Iris pigment epithelial cell (primary cell): ENCODE measurements at places on chromosomes 3 and 15.

GRCh38 chr3:167742338-167742737 lies 6.8 kb downstream of the SERPINI1 start:
- DNase-seq = no peak

DNA sequence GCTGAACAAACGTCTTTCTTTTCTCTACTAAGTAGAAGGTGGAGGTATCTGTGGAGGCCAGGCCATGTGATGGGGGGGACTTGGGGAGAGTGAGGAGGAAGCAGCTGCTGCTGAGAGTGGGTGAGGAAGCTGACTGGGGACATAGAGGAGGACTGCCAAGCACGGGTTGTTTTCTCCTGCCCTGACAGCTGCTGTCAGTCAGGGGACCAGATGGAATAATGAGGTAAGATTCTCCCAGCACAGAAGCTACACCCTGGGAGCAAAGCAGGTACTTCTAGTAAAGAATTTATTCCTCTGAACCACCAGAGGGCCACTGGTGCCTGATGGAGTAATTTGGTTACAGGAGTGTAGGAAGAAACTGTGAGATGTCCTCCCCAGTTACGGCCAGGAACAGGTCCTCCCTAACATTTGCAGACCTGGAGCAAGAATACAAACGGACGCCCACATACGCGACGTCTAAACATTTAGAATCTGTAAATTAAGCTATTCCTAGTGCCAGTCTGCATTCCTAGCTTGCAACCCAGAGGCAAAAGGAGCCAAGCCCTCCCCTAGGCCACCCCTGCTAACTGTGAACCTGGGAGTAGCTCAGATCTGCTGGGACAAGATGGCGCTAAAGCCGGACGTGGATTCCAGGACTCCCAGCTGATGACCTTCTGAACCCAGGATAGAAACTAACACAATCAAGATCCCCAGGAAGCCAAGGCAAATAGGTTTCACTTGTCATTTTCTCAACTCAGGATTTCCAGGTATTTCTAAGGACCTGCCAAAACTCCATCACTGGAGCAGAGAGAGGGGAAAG lies 14.8 kb downstream of the CRYGS start:
- no peak for DNase-seq

- DNase-seq = no peak
These were observed 12.1 kb downstream of the TMOD3 start for GRCh38 chr15:51841406-51842040.

DNA sequence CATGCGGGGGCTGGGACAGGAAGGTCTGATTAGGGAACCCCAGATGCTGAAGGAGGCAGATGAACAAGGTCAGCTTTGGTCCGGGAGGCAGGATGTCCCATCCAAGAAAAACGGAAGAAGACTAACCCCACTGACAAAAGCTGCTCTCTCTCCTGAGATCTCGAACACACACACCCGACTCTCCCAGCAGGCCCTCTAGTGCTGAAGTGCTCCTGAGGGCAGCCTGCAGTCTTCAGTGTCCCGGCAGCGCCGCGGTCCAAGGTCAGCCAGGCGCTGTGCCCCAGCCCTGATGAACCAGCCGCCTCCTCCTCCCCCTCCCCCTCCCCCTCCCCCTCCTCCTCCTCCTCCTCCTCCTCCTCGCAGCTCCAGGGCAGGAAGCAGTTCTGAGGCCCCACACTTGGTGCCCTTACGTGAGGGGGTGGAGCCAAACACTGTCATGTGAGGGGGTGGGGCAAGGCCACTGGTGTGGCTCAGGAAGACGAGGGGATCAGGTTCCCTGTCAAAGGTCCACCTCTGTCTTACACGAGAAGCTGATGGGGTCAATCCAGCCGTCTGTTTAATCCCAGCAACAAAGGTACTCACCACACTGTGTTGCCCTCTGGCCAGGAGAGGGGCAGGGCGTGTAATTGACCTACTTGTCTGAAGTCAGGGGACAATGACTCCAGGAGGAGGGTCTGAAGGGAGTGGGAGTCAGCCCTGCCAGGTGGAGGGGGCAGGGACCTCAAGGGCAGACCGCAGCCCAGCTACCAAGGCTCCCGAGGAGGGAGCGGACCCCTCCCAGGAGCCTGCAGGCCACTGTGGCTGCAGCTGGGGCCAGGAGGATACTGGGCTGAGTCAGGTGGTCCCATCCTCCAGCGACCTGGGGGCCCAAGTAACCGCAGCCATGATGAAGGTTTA lies 34.3 kb downstream of the PRR23E start:
- DNase-seq = no peak

- DNase-seq = peak; percentile 42
These were observed 20.3 kb downstream of the SLCO2A1 start for GRCh38 chr3:134009345-134010000.

DNA sequence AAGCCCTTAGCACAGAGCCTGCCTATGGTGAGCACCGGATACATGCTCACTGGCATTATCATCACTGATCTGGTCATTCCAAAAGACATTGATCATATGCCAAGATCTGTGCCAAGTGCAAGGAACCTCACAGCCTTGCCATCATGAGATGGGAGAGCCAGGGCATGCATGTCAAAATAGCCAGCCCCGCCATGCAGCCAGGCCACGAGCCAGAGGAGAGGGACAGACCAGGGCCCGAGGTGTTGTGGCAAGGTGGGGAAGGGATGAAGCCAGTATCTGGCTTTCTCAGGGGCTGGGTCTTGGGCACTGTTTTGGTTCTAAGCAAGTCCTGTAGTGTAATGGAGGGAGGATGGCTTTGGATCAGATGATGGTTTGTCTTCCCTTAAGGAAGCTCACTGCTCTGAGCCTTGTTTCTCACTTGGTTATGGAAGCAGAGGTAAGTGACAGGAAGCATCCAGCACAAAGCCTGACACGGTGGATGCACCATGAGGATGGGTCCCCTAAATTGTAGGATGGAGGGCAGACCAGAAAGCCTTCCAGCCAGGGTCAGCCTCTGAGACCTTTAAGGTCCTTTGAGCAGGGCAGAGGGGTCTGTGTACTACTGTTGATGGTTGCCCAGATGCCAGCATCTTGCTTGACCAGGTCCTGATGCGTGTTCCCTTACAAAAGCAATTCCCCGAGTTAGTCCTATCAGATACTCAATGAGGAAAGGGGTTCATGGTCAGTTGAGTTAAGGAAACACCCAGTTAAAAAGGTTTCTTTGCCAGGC lies 247.7 kb upstream of the TLE3 start:
- no peak for DNase-seq

DNA sequence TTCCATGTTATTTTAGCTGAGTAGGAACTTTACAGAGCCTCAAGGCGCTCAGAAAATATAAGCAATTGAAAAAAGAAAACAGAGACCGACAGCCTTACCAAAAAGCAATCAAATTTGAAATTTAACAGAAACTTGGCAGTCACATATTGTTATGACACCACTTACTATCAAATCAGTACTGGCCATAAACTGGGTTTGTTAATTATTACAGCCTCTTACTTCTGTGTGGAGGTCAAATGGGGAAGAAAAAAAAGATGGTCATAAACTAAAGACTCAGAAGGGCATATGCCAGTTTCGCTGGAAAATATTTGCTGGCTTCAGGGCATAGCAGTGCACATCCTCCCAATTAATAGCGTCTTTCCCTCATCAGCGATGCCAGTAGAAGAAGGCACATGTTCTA lies 45.5 kb upstream of the SUCLG2 start:
- DNase-seq = no peak

DNA sequence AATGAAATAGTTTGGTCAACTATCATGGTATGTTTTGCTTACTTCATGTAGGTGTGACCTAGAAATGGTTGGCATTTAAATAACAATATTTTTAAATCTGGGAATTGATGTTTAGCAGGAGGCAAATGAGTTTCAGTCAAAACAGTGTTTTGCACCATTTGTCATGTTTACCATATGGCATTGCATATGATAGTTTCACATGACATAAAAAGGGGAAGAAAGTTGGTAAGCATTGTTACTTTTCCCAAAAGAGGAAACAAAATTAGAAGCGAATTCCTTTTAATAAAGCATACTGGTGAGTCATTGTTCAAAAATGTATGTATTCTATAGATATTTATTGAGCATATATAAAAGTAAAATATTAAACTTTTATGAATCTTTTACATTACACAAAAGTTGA lies 2.3 kb downstream of the RNF13 start:
- no peak for DNase-seq

GRCh38 chr15:82613747-82614146 lies 33.4 kb downstream of the CPEB1 start:
- no peak for DNase-seq

DNA sequence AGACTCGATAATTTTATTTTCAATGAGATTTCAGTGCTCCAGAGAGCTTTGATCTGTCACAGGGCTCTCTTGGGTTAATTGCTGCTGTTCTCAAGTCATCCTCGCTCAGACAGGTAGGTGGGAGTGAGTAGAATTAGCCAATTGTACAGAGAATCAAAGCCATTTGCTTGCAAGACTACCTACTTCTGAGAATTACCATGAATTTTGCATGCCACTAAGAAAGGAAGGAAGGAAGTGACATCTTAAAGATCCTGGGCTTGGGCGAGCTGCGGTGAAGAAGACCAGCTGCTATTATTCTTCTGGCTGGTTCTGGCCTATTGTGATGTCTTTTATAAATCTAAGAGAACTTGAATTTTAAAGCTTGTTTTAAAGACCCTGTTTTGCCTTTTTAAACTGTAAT lies 154.1 kb upstream of the LPP start:
- no peak for DNase-seq

GRCh38 chr3:108936924-108937689 lies 16.6 kb downstream of the GUCA1C start:
- no peak for DNase-seq

DNA sequence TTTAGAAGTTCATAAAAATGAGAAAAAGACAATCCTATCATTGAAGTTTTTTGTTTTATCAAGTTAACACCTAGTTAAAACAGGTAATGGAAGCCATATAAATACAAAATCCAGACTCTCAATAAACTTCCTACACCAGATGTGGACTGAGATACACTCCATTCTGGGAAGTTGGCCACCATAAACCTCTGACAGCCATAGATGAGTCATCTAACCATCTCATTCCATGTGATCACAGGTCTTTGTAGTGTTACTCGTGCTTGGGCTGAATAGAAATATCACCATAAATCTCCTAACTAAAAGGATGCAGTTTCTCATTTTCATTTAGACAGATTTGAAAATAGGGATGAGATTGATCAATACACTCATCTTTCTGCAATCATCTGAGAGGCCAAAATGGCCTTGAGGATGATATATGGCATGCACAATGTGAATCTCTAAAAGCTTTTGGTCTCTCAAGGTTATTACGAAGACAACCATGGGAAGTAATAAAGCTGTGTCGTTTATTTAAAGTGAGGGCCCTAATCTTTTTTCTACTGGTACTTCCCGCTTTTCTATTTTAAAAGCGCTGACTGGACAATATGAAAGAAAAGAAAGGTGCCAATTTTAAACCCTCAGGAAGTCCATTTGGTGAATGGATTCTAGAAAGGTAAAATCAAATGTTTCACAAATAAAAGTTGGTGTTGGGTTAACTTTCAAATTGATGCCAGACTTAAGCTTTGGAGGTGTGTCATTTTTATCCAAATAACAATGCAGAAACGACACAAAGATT lies 155.5 kb downstream of the POLR2M start:
- DNase-seq = peak; percentile 79

GRCh38 chr3:134334231-134334900 lies 39.9 kb downstream of the AMOTL2 start:
- DNase-seq = no peak

DNA sequence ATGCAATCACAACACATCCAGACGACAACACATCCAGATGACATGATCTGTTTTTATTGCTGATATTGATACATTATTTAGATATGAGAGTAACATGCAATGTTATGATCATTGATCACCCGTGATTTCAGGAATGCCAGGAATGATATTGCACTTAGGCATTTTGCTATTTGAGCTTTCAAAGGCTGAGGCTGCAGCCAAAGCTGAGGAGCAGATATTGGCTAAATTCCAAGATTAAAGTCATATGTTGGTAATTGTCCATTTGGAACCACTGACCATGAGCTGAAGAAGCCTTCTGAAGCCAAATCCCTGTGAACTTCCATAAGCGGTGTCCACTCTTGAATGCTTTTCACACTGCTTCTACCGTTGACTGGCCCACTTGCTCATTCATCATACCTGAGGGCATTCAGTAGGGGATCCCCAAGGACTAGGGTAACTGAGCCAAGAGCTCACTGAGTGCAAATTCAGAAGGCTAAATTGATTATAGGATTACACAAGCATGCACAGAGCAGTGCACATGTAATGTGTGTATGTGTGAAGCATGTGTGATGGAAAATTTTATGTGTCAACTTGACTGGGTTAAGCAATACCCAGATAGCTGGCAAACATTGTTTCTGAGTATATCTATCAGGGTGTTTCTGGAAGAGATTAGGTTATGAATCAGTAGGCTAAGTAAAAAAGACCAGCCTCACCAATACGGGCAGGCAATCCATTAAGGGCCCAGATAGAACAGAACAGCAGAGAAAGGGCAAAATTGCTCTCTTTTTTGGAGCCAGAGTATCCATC lies 92.1 kb upstream of the PLAAT1 start:
- DNase-seq = no peak

DNA sequence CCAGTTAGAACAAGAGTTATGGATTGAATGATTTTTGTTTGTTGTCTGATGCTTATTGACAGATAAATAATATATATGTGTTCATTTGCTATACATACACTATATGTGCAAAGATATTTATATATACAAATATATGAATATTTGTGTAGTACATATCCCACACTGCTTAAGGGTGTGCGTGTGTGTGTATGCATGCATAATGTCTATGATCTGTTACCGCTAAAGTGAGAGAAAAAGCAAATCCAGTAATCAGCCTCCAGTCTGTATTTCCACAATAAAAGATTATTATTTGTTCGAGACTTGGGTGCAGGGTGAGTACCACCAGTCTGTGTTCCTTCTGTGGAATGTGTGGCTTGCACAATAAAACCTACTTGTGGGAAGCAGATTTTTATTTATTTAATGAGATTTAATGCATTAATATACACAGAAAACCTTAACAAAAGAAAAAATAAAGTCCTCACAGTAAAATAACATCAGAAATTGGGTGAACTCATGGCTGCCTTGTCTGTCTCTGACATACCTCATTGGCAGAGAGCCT lies 366.0 kb upstream of the TBL1XR1 start:
- peak; percentile 84 for DNase-seq

GRCh38 chr15:96390986-96391385 lies 60.5 kb downstream of the NR2F2 start:
- DNase-seq = no peak

DNA sequence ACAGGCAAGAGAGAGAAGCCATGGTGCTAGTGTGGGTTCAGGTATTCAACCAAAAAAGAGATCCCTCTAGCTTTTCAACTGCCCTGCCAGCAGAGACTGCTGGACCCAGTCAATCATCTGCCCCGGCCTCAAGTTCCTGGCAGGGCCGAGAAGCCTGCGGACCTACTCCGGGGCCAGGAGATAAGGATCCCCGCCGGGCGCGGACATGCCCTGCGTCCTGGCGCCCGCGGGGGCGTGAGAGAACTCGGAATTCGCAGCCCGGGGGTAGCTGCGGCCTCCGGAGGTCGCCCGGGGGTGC lies 821 bp upstream of the MAGI1 start:
- DNase-seq = peak; percentile 54

GRCh38 chr3:8001712-8002111 lies 499.9 kb upstream of the LMCD1 start:
- DNase-seq = no peak

GRCh38 chr15:50880206-50880605 lies 28.3 kb upstream of the AP4E1 start:
- no peak for DNase-seq

- no peak for DNase-seq
These were observed 24.5 kb upstream of the IDH2 start for GRCh38 chr15:90126596-90127435.

- peak; percentile 74 for DNase-seq
These were observed 7.9 kb upstream of the TSEN2 start for GRCh38 chr3:12476238-12476897.
